ENCODE measurements at places on chromosomes 3 and 15.

- DNase-seq = no peak
Observed at GRCh38 chr15:66860844-66861243, 158.8 kb downstream of the SMAD6 start.

- DNase-seq = no peak
Observed at GRCh38 chr3:58073301-58074108, 65.3 kb downstream of the FLNB start.

- DNase-seq = no peak
Observed at GRCh38 chr3:59482684-59483083, 432.9 kb upstream of the CFAP20DC start.

GRCh38 chr3:13197795-13198194 lies 124.6 kb upstream of the IQSEC1 start:
- DNase-seq = no peak

DNA sequence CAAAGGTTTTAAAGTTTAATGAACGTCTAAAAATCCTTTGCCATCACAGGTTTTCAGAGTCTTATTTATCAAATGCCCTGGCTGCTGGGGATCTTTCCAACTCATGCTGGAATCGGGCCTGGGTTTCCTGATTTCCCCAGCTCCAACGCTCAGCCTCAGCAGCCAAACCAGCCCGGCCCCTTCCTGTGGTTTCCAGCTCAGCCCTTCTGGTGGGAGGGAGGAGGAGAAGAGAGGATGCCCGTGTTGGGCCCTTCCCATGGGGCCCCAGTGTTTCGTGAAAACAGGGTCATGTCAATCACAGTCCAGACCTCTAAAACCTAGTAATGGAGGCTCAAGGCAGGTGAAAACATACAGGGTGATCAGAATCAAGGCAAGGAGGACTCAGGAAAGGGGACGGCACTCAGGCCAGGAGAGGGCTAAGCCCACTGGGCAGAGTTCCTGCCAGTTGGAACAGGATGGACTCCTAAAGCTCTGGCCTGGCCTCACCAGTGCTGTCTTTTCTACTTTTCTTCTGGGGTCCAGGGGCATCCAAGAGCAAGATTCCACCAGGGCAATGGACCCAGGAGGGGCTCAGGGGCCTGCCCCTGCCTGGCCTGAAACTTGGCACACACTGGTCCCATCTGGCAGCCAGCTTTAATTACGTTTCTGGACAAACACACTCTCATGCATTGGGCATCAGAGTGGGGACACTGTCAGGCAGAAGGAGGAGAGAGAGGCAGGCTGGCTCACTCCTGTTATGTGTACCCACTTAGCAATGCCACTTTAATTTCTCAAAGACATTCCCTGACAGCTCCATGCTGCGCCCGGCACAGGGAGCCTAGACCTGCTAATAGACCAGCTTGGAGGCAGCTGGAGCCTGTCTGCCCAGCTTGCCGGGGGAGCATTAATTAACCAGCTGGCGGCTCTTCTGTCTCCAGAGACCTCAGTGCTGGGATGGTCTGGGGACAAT lies 194.6 kb downstream of the FAM43A start:
- no peak for DNase-seq

DNA sequence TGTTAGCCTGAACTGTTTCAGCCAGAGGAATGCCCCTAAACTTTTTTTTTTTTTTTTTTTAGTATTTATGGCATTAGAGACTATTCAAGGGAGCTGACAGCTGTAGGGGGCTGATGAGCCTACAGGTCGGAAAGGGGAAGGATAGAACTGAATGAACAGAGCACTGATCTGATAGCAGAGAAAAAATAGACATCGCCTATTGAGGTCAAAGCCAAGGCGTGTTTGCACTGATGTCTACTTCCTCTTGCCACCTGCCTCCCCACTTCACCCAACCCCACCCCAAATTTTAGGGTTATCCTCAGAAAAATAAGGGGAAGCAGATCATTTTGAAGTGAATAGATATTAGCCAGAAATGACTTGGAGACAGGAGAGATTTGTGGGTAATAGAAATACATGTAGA lies 3.0 kb upstream of the ZMAT3 start:
- no peak for DNase-seq

DNA sequence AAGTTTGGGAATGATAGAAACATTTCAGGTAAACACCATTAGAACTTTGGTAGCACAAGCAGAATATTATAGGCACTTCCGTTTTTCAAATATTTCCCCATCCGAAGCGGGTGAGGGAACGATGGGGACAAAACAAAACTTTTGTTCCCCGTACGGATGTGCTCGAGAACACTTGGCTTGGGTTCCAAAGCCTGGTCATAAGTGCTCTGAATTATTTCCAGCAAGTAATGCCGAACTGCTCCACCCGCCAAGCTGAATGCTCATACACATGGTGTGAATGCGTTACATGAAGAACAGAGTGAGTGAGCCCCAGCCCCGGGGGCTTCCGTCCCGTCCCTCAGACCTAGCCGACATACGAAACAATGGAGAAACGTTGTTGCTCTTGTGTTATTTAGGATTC lies 438.2 kb upstream of the ARRDC4 start:
- no peak for DNase-seq

DNA sequence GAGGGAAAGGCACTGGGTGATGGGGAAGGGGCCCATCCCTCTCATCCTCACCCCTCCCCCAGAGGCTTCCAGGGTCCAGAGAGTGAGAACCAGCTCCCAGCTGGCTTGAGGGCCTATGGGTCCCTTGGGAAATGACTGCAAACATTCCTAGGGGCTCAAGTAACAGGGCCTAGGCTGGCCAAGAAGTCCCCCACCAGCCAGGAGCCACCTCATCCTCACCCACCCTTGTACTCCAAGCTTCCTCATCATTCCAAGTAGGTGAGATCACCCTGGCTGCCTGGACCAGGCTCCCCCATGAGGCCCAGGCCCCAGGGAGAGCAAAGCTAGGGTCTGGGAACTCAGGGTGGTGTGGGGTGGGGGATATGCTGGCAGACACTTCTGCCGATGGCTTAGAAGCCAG lies 14.8 kb downstream of the LOXL1 start:
- DNase-seq = no peak

DNA sequence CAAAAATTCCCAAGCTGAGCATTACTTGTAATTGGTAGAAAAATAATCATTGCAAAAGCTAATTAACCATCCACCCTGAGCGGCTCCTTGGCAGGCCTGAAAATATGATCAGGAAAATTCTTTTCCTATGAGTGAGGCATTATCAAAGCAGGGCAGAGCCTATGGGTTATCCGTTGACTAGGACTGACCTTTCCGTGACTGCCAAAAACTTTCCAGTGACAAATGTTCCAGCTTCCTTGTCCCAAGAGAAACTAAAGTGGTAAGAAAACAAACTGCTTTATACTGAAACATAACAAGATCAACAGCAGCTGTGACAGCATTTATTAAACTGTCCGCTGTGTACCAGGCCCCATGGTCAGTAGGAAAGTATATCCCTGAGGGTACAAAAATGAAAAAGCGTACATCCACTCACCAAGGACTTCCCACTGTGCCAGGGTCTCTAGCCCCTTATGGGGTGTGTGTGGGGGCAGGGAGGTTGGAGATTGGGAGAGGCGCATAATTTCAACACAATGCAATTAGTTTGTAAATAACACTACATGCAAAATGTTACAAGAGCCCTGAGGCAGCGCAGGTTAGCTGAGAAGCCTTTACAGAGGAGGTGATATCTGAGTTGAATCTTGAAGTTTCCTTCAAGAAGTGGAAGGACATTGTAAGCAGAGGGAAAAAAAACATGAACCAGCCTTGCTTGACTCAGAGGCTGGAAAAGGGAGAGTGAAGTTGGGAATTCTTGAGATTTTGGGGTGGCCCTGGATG lies 8.5 kb downstream of the LIPC start:
- no peak for DNase-seq

DNA sequence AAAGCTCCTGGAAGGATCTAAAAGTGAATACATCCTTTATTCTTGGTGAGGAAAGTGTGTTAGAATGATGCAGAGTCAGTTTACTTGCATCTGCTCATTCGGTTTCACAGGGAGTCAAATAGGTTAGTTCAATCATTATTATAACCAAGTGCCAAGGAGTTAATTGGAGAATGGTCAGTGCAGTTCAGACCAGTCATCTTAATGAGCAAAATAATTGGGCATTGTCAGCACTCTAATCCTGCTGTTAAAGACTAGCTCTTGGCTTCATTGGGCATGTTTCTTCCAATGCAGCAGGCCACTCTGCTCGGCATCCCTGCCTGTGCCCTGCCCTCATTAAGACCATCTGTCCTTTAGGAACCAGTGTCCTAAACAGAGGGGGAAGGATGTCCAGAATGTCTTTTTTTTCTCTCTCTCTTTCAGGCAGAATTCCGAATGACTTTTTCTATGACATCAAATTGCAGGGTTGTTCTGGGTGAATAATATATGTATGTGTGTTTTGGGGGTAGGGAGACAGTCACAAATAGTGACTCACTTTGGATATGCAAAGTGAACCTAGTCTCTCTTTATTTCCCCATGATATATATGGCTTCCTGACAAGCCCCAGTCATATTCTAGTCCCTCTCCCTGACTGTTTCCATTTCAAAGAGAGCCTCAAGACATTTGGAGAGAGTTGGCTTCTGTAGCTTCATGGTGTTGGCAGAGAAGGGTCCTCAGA lies 205.4 kb upstream of the TRIM42 start:
- no peak for DNase-seq

GRCh38 chr3:192819001-192819569 lies 91.7 kb upstream of the FGF12 start:
- DNase-seq = no peak

DNA sequence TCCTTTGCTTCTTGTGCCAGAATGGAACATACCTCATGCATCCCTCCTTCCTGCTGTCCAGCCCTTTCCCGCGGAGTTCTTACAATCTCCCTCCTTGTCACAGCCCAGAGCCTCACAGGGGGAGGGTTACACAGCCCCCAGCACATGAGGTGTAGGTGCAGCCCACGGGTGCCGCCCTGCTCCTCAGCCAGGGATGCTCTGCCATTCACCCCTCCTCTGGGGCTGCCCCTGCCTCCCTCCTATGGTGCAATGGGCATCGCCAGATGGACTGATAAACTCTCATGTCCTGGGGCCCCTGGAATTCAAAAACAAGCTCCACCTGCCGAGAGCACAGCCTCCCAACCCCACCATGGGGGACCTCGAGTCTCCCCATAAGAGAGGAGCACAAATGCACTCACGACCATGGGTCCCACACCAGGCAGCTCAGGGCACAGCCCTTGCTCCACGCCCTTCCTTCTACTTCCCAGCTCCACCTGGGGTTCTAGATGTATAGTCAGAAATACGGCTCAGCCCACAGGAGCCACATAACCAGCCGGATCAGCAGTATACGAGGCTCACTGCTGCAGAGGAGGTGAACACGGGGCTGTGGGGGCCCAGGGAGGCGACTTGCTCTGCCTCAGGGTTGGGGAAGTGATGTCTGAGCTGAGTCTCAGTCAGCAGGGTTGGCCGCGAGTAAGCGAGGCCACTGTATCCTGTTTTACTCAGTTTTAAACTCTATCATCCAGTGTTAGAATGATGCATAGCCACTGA lies 269.7 kb upstream of the LYSMD4 start:
- DNase-seq = no peak

GRCh38 chr3:23959135-23959900 lies 14.2 kb downstream of the NR1D2 start:
- no peak for DNase-seq

GRCh38 chr15:66841953-66842681 lies 140.1 kb downstream of the SMAD6 start:
- no peak for DNase-seq

- no peak for DNase-seq
Observed at GRCh38 chr15:81182756-81183438, 13.8 kb upstream of the IL16 start.

GRCh38 chr3:63908081-63908736 lies 4.0 kb downstream of the SCAANT1 start:
- no peak for DNase-seq

- no peak for DNase-seq
Observed at GRCh38 chr15:40340740-40341400, at the start of gene CCDC9B. TSS of gene CCDC9B (minus strand) at chr15:40340939. CDS start at chr15:40340819, 120 bp downstream.

GRCh38 chr15:94300612-94301011 lies 69.3 kb downstream of the MCTP2 start:
- DNase-seq = no peak

- DNase-seq = no peak
Observed at GRCh38 chr3:172332256-172333041, 115.8 kb downstream of the GHSR start.

- DNase-seq = no peak
Observed at GRCh38 chr3:107855710-107856109, 235.1 kb downstream of the CD47 start.

DNA sequence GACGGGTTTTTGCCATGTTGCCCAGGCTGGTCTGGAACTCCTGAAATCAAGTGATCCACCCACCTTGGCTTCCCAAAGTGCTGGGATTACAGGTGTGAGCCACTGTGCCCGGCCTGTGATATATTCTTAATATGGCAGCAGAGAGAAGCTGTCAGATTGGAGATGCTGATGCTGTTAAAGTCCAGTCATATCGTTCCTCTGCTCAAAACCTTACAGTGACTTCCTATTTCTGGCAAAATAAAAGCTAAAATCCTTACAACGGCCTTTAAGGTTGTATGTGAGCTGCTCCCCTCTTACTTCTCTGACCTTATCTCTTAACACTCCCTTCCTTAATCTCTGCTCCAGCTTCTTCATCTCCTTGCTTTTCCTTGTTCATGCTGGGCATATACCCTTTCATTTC lies 26.6 kb upstream of the MGA start:
- DNase-seq = no peak

DNA sequence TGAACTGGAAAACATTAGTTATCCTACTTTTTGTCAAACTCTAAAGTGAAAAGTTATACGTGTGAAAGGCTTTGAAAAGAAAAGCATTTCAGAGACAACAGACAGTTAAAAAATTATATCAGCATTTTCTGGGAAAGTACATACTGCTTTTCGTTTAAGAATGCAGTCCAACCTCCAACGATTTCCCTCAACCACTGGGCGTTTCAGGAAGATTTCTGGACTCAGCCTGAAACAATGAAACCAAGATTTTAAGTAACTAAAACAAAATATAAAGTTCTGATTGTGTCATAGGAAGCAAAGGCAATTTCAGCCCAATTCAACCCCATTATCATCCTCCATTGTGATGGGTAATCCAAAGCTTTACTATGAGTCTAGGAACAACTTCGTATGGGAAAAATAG lies 110.7 kb downstream of the PLD1 start:
- no peak for DNase-seq

- no peak for DNase-seq
Observed at GRCh38 chr3:63514678-63515077, 137.8 kb upstream of the SNTN start.

- no peak for DNase-seq
Observed at GRCh38 chr3:28841441-28841840, 439.4 kb upstream of the RBMS3 start.

DNA sequence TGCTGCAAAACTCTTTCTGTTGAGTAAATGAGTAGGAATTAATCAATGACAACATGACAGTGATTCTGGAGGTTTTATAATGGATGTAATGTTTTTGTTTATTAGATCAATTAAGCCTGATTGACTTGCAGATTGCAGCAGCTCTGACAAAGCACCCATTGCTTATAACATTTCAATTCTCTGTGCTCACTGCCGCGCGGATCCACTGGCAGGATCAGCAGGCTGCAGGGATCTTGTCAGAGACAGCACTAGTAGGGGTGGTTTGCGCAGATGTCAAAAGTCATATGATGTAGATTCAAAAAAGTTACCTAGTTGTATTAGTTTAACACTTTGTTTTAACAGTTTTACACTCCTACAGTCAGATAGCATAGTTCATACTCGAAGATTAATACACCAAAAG lies 93.4 kb downstream of the MBNL1 start:
- no peak for DNase-seq
